Trophoblast cell (in vitro differentiated cells and primary cell): ENCODE measurements at places on chromosomes 2 and 18.

DNA sequence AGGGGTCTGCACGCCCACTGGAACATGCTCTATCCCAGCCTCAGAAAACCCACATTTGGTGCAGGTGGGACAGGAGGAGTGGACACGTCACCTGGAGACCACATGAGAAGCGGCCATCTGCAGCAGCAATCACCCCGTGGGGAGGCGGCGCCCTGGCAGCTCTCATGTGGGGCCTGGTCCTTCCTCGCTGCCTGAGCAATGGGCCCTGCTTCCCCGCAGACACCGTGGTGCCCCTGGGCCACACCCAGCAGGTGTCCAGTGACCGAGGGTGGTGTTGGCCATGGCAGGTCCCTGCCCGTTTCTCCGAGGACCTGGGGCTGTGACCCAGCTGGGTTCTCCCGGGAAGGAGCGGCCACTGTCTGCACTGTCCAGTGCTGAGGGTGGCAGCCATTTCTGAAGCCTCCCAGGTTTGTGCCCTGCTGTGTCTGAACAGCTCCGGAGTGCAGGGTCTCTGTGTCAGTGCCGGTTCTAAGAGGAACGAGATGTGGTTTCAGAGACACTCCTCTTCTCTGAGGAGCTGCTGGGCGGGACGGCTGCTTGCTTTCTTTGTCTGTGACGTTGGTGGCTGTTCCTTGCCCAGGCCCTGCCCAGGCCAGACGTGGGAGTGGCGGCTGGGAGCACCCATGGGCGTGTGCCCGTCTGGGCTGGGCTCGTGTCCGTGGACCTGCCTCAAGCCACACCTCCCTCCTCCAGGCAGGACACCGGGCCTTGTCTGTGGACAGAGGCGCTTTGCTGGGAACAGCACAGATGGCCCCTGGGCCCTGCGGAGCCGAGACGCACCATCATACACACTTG, 44.8 kb downstream of the NFATC1 start:
- DNase-seq = no peak

DNA sequence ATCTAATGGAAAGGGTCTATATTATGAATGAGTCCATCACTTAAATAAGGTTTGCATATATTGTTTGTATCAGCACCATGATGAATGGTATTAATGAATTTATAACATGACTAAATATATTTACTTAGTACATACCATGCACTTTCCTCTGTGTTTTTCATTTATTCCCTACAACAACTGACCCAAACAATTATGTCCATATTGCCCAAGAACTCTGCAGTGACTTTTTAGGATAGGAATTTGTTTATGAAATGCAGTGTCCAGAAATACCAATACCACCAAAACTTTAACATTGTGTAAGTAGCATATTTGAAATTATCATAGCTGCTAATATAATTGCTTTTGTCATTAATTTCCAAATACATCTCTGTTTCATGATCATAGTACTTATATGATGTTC, 119.7 kb downstream of the WDR7 start:
- DNase-seq = no peak

- no peak for DNase-seq
Observed at GRCh38 chr2:128983094-128983493, 664.4 kb upstream of the HS6ST1 start.

DNA sequence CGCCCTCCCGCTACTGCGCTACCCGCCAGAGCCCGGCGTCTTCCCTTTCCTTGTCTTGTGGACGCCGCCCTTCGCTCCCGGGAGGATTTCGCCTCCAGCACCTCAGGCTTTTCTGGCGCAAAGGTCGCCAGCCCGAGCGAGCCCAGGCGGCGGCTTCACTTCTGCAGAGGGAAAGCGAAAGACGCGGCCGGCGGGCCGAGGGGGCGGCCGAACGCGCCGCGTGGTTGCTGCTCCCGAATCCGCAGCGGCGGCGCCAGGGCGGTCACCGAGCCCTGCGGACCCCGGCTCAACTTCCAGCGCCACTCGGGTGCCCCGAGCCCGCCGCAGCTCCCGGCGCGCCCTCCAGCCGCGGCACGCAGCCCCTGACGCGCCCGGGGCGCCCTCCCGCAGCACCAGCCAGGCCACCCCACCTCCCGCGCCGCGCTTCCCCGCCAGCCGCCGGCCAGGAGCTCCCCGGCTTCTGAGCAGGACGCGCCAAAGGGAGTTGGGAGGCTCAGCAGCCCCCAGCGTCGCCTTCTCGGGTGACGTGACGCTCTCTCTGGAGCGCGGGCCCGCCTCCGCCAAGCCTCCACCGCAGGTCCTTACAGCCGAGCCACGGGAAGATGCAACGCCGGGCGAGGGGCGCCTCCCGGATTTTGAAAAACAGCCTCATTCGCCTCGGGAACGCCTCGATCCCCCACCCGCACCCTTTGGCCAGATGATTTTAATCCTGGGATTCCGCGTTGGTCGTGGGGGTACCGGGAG, 84.9 kb upstream of the EPB41L3 start:
- DNase-seq = peak; percentile 90

DNA sequence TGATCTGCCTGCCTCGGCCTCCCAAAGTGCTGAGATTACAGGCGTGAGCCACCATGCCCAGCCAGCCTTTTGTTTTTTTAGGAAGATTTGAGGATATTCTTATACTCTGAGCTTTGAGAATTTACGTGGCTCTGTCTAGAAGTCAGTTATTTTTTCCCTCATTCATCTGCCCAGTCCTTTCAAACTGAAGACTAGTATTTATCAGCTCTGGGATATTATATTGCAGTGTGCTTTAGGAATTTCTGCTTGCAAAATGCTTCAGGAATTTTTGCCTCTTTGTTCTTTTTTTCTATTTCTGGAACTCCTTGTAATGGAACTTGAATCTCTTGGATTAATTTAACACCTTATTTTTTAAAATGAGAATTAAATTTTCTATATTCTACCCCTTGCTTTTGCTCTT, 22.6 kb downstream of the ACSL3 start:
- peak; percentile 50 for DNase-seq

DNA sequence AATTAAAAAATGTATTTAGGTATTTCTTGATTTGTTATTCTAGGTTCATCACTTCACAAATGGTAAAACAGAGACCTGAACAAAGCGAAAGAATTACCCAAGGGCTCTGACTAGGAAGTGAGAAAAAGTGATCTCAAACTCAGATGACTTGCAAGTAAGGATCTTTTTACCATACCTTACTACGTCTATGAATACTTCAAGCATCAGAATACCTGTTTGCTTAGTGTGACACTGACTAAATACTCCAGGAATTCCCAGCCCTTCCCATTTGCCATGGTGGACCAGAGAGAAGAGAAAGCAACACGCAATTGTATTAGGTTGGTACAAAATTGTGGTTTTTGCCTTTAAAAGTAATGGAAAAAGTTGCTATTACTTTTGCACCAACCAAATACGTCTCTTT, 35.8 kb upstream of the FIGN start:
- peak; percentile 29 for DNase-seq

DNA sequence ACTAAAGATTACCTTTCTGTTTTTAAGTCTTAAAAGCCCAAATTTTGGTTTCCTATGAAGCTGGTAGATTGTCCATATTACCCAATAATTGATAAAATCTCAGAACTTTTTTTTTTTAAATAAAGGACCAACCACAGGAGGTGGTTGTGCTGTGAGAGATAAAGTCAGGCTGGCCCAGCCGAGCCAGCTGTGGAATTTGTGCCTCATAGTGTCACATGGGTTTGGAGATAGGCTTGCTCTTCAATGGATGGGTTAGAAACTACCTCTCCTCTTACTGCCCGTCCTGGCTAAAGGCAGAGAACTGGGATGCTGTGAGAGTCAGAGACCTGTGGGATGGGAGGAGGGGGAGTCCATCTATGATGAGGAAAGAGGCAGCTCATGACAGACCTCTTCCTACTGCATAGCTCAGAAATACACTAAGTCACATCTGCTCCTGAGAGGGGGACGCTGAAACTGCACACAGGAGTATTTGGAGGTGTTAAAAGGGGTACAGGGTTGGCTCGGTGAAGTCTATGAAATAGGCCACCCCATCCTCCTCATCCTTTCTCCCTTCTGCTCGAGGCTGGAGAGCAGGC, 99.7 kb upstream of the MGAT4A start:
- peak; percentile 34 for DNase-seq

GRCh38 chr2:111208639-111209038, 87.9 kb downstream of the BCL2L11 start:
- DNase-seq = no peak

DNA sequence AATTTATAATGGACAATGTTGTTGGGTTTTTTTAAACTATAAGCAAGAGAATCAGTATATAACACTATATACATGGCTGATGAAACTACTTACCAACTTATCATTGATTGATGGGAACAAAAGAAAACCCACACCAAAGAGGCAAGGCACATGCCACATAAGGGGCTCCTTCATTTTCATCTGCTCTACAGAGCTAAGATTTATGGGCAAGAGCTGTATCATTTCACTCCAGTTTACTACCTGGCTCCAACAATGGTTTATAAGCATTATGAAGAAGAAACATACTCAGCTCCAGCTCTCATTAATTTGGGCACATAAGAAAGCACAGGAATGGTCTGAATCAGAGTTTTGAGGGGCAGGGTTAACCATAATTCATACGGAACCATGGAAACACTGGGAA, 283.3 kb downstream of the AGPS start:
- no peak for DNase-seq
